Cardiac ventricle fibroblast (primary cell): ENCODE measurements at places on chromosomes 16 and 17. TPM values are rescaled to one million over a fixed set of nuclear protein-coding genes. Genes with fewer than 3 reads are reported as not detected.

The CHTF8 gene
- 79.6 and 84.0 TPM in 2 replicates for total RNA-seq

The CCL1 gene
- not detected in 2 replicates for total RNA-seq

The CCL17 gene
- not detected in 2 replicates for total RNA-seq

The NXPH3 gene
- total RNA-seq = 0.54 and 0.81 TPM in 2 replicates

The FOXL1 gene
- total RNA-seq = 1.9 and 2.7 TPM in 2 replicates

The TNFRSF13B gene
- not detected in 2 replicates for total RNA-seq

The HID1 gene
- 1.3 TPM in 1 of 2 replicates, not detected in the other for total RNA-seq

The CDH5 gene
- 13.7 and 15.6 TPM in 2 replicates for total RNA-seq

The PRSS33 gene
- total RNA-seq = not detected in 2 replicates

The KRT40 gene
- total RNA-seq = not detected in 2 replicates
